Muscle of leg (tissue), 16 donors: ENCODE measurements at places on chromosomes 1 and 21. TPM values are rescaled to one million over a fixed set of nuclear protein-coding genes. Genes with fewer than 3 reads are reported as not detected.

- DNase-seq, result no peak
Observed at GRCh38 chr1:99331083-99331482, 66.8 kb downstream of the PLPPR4 start.

DNA sequence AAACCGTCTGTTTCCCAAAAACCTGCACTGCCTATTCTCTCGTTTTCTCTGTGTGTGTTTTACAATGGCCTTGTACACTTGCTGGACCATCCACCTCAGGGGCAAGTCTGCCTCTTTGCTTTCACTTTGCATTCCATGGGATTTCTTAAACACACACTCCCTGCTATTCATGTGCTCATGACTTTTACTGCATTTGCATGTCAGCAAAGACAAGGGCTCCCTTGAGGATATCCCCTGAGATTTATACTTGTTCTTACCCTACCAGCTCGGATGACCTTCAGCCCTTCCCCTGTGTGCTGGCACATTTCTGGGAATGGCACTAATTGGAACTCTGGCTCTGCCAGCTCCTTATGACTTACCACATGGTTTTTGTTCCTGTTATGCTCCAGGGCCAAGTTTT is 386.9 kb downstream of the AMY1C start:
- DNase-seq, result no peak

DNA sequence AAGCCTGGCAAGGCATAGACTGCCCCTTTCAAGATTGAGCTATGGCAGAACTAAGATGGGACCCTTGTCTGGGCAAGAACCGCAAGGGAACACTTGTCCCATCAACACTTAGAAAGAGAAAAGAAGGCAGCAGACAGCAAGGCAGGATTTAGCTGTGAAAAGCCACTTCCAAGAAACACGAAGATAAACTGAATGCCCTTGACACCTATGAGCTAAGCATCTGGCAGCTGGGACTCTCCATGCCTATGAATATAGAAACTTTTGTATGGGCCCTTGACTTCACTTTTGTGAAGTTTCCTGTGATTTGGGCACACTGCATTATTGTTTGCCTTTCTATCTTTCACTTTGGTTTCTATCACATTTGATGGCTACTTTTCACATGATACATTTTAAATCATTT is 24.9 kb upstream of the CACNA1E start:
- DNase-seq, result no peak

KCNC4 gene
- polyA plus RNA-seq, result 8.7 TPM

- peak; percentile 64 for DNase-seq
Observed at GRCh38 chr1:202576816-202577215, 133.4 kb downstream of the SYT2 start.
